Stimulated activated CD8-positive, alpha-beta memory T cell treated with anti-CD3 and anti-CD28 coated beads, Interleukin-12 subunit alpha, Interleukin-12 subunit beta, amount 100 ng/mL, for 4 hours (primary cell): ENCODE measurements at places on chromosomes 12 and 14.

DNA sequence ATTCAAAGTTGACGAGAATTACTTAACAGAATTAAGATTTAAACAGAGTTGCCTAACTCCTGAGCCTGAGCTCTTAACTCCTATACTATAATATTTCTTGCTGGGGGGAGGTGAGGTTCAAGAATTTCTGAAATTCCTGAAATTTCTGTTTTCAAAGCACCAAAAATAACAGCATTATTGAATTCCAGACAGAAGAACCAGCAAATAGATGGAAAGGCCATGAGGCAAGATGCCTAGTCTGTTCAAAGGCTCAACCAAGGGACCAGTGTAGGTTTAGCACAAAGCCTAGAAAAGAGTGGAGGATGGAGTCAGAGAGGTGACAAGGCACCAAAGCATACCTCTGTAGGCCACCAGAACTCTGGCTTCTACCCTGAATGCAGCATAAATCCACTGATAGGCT, 76.4 kb downstream of the PPP1R12A start:
- no peak for DNase-seq

- no peak for DNase-seq
Observed at GRCh38 chr12:87671757-87672156, 357.4 kb downstream of the C12orf50 start.

GRCh38 chr14:28769276-28769880, 2.8 kb downstream of the FOXG1 start:
- DNase-seq, result no peak

DNA sequence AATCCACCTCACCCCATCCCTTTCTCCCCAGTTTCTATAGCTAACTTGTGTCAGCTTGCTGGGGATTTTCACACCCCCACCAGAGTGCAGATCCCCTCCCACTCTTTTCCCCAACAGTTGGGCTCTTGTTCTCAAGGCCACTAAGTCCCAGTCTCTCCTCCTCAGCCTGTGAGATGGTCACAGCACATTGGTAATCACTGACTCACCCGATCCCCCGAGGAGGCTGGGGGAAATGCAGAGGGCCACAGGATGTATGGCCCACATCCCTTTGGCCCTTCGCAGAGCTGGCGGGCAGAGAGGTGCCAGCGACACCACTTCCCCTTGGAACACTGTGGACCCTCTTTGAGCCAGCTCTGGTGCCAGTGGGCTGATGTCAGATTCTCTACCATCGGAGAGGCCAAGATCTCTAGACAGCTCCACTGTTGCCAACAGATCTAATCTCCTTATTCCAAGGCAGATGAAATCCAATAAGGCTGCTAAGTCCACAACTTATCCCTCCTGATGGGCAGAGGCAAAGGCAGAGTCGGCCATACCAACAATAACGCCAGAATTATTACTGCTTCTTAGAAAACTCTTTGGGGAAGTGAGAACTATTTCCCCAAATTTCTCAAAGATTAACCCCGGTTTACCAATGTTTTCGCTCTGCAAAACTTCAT, 1.6 kb downstream of the FMNL3 start:
- DNase-seq, result peak; percentile 11

- no peak for DNase-seq
Observed at GRCh38 chr12:132804426-132804861, 24.2 kb downstream of the GOLGA3 start.

GRCh38 chr12:100706033-100706432, 88.5 kb upstream of the ANO4 start:
- no peak for DNase-seq

DNA sequence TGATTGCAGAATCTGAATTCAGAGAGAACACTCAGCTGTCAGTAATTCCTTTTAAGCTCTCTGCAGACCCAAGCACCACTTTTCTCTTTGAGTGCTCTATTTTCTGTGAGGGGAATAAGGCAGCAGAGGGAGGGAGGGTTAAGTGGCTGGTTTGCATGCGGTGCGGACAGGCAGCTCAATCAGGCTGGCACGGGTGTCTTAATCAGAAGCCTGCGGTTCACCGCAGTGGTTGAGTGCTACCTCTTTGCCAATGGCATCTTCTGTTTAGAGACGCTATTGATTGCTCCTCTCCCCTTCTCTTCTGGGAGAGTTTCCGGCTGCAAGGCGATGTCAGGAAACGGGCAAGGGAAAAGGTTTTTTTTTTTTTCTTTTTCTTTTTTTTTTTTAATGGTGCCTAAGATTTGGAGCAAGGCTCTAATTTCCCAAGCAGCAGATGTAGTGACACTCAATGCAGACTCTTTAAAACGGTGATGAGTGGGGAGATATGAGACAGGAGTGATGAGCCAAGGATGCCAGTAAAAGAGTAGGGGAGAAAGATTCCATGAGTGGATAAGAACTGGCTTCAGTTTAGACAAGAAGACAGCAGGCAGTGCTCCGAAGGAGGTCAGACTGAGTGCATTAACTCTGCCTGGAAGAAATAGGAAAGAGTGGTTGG, 533.7 kb upstream of the SEL1L start:
- DNase-seq, result no peak

DNA sequence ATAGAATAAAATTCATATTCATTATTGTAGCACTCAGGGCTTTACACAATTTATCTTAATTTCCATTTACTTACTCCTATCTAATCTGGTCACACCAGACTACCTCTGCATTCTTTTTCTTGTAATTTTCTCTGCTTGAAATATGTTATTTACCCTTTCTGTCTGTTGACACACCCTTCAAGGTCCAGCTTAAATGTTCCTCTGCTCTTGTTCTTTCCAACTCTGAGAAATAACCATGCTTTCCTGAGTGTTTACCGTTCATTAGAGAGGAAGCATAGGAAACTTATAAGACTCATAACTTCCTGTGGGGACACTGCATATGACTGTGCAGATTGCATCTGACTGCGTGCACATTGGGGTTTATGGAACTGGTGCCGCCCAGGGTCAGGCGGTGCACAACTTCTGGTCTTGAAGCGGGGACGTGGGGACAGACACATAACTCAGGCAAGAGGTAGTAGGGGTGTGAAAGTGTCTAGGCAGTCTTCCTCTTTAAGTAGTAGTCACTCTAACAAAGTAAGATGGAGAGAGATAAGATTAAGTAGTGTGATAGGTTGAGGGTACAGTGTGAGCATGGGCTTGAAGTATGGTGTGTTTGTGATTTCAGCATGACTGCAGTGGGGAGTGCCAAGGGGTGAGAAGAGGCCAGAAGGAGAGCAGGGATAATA, 42.6 kb upstream of the FOXJ2 start:
- peak; percentile 31 for DNase-seq

GRCh38 chr14:70697701-70698100, 56.0 kb downstream of the TTC9 start:
- DNase-seq, result no peak
